ENCODE measurements at places on chromosomes 7 and 10.
A peak's percentile ranks its signal among the peaks of the same experiment; 100 is the strongest.

DNA sequence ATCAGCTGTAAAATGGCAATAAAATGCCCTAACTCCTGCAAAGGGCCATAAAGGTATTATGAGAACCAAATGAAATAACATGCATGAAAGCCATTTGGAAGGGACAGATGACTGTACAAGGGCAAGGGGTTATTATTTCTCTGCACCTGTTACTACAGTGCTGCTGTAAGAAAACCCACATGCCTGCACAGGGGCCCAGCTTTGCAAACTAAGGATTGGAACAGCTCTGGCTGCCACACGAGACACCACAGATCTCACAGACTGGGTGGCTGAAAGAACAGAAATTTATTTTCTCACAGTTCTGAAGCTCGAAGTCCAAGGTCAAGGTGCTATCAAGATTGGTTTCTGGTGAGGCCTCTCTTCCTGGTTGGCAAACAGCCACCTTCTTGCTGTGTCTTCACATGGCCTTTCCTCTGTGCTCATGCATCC lies 409.0 kb upstream of the NRP1 start:
- DNase-seq: no peak

GRCh38 chr10:60433684-60434083 lies 44.0 kb upstream of the ANK3 start:
- no peak for DNase-seq

DNA sequence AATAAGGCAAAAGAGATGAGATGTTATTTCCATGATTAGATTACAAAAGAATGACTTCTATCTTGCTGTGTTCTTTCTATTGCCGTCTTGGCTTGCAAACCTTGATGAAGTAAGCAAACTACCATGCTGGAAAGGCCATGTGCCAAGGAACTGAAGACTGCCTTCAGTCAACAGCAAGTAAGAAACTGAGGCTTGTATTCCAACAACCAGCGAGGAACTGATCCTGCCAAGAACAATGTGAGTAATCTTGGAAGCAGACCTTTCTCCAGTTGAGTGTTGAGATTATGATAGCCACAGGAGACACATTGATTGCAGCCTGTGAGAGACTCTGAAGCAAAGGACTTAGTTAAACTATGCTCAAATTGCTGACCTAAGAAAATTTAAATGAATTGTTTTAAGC lies 164.6 kb upstream of the GRM3 start:
- no peak for DNase-seq

DNA sequence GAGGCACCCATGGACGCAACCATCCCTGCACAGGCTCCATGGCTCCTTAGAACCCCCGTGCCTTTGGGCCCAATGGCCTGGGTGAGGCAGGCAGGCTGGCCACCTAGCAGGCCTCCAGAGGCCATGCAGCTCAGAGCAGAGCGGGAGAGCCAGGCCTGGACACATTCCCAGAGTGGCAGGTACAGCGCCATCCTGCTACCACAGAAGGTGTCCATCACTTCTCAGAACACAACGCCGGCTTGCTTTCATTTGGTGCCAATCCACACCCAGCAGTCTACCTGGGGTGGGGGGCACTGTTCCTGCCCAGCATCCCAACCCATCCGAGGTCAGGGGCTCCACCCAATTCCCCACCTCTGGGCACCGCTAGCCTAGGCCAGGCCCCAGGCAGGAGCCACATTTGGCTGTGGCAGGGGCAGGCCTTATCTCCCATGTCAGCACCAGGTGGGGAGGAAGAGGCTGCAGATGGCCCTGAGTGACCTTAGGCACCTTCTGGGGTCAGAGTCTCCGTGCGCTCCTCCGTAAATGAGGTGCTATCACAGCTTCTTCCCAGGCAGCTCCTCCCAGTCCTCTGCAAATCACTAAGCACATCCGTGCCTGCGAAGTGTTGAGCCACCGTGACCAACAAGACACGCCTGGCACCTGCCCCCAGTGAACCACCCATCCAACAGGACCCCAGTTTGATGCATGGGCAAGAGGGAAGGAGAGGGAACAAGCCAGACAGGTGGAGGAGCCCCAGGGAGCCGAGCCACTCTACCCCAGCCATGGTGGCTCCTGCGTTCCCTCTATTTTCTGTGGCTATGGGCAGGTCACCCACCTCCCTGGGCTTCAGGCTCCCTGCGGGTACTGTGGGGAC lies 14.2 kb downstream of the KCNH2 start:
- DNase-seq: no peak

GRCh38 chr10:101012525-101013364 lies 13.1 kb downstream of the LZTS2 start:
- DNase-seq: peak; percentile 79

- no peak for DNase-seq
Observed at GRCh38 chr10:119022846-119023552, 6.5 kb upstream of the NANOS1 start.

DNA sequence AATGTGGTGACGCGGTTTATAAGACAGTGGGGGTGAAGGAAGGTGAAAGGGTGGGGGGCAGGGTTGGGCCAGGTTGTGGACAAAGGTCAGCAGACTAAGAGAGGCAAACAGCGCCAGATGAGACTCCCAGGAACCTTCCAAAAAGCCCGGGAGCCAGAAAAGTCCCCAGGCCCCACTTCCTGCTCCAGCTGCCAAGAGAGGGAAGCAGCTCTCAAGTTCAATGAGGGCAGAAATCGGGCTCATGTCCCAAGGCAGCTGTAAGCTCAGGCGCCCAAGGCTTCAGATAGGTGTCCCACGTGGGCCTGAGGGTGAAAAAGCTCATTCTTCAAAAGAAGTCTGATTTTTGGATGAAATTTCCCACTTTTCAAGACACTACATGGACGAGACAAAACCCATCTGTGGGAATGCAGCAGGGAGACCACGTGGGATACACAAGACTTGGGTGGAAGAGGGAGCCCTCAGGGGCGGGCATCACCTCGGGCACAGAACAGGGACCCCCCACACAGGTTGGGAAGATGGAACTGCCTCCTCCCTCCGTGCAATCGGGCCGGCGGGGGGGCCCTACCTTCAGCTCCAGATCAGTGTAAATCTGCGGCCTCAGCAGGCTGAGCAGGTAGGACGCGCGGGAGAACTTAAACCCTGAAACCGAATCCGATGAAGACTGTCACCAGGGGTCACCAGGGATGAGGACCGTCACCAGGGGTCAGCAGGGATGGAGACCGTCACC lies 7.8 kb downstream of the PYROXD2 start:
- DNase-seq: no peak

- no peak for DNase-seq
Observed at GRCh38 chr10:11823122-11823988, at the start of gene PROSER2. Gene PROSER2, plus strand, starts transcription at chr10:11823356. Its CDS starts 28,722 bp downstream, at chr10:11852078.
